ENCODE measurements at places on chromosomes 6 and 20.

DNA sequence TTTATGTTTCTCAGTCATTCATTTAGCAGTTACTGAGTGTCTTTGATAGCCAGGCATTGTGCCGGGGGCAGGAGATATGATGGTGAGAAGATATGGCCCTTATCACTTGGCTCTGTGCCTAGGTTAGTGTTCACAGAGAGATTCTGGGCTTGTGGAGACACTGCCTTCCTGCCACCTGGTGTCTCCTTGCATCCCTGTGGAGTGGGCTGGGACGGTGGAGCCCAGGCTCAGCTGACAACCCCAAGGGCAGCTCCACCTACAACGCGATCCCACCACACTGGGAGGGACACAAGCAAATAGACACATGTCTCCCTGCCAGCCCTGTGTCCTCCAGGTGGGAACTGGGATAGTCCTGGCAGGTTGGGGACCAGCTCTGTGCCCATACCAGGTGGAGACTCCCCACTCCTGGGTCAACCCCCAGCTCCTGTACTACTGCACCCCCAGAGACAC, 30.3 kb upstream of the VEGFA start:
- no peak for DNase-seq

- DNase-seq = no peak
These were observed 117.0 kb upstream of the KCNK16 start for GRCh38 chr6:39439342-39440038.

GRCh38 chr20:46826343-46826984, 68.2 kb upstream of the EYA2 start:
- no peak for DNase-seq

GRCh38 chr20:35012227-35013069, 56.8 kb downstream of the MYH7B start:
- no peak for DNase-seq

GRCh38 chr20:50551288-50551687, 41.1 kb downstream of the PTPN1 start:
- DNase-seq = no peak

DNA sequence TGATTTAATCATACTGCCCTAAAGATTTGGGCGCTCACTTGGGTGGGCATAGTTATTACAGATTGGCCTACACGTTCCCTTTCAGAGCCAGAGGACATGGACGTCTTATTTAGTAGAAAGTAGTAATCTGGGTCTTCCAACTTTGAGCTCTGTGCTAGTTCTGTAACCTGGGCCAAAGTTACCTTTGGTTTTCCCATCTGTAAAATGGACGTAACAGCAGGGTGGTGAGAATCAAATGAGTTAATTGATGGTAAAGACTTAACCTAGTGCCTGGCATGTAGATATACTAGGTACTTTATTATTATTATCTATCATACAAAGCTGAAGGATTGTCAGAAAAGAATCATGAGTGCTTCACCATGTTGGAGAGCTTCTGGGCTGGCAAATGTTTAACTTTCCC, 74.8 kb downstream of the CDYL start:
- DNase-seq = no peak

GRCh38 chr6:11876934-11877433, 98.4 kb upstream of the ADTRP start:
- no peak for DNase-seq

DNA sequence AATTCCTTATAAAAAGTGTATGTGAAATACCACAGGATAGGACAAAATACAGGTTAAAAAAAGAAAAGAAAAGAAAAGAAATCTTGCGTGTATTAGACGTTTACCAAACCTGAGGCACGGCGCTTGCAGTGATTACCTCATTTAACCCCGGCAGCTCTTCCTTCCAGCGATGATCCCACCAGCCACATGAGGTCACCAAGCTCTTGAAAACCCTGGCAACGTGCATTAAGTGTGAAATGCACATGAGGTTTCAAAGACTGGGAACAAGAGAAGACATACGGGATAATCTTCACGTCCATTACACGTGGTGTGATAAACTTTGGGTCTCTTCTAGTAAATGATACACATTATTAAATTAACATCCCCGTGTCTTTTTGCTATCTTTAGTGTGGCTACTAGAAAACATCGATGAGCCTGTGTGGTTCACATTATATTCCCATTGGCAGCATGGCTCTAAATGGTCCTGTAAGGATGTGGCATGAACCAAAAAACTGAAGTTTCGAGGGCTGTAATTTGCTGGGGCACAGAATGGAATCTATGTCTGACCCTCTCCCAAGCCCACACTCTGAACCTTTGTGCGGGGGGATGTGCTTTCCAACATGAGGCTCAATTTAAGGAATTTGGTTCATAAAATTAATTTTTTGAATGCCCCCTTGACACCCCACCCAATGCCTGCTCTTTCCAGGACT, 59.2 kb upstream of the THBS2 start:
- no peak for DNase-seq

Data from stimulated activated CD4-positive, alpha-beta T cell treated with anti-CD3 and anti-CD28 coated beads, TNF-alpha, amount 100 ng/mL, for 48 hours (primary cell).